ENCODE measurements at places on chromosomes 3 and 15. TPM values are rescaled to one million over a fixed set of nuclear protein-coding genes. Genes with fewer than 3 reads are reported as not detected.

The MUC4 gene
- total RNA-seq: not detected

The TBC1D2B gene
- total RNA-seq: 37.3 TPM

The RBP2 gene
- total RNA-seq: not detected

The GHSR gene
- total RNA-seq: not detected

The LDHAL6B gene
- total RNA-seq: not detected

The DMXL2 gene
- 10.5 TPM for total RNA-seq

The C2CD4B gene
- total RNA-seq: 0.42 TPM

The GPR15 gene
- not detected for total RNA-seq

The CPEB1 gene
- total RNA-seq: 2.9 TPM

The PIF1 gene
- 2.1 TPM for total RNA-seq

The ZNF80 gene
- not detected for total RNA-seq

The LMLN gene
- 10.4 TPM for total RNA-seq

The DAZL gene
- total RNA-seq: 0.07 TPM

The PODXL2 gene
- total RNA-seq: 7.1 TPM

The ISY1 gene
- total RNA-seq: 17.9 TPM

- no peak for DNase-seq
Measured at GRCh38 chr3:9986230-9986725, 363 bp downstream of the EMC3 start.

DNA sequence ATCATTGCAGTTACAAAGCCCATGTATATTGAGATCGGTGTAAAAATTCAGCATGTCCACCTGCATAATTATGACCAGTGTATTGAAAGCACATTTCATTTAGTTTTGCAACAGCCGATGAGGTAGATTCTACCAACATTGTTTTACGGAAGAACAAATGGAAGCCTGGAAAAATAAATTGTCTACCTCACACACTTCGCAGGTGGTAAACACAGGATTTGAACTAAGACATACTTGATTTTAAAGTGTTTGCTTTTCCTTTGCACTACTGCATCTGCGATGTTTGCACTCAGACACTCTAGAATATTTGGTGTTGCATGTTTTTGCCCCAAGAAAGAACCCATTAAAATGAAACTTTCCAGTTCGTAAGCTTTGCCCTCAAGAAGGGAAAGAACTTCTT, 148.4 kb downstream of the PGPEP1L start:
- DNase-seq: no peak

DNA sequence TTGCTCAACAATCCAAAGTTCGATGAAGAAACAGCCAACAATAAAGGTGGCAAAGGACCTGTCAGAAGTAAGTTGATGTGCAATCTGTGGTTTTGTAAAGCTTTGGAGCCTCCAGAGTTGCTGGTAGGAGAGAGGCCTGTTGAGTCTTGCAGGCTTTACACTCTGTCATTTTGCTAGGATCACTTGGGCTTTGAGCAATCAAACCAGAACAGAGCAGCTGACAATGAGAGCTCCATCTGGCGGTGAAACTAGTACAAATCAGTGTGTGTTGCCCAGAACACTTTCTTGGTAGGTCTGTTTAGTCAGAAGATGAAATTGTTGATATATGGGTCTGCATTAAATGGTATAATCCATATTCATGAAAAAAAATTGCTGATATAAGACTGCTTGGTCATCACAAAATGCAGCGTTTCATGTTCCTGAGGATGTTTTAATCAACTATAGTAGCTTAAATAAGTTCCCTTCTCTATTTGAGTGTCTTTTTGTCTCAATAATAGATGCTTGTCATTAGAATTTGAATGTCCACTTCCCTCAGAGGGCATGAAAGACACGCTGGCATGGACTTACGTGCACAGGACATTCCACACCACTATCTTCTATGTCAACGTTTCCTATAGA, 25.7 kb downstream of the TMOD2 start:
- peak; percentile 81 for DNase-seq

DNA sequence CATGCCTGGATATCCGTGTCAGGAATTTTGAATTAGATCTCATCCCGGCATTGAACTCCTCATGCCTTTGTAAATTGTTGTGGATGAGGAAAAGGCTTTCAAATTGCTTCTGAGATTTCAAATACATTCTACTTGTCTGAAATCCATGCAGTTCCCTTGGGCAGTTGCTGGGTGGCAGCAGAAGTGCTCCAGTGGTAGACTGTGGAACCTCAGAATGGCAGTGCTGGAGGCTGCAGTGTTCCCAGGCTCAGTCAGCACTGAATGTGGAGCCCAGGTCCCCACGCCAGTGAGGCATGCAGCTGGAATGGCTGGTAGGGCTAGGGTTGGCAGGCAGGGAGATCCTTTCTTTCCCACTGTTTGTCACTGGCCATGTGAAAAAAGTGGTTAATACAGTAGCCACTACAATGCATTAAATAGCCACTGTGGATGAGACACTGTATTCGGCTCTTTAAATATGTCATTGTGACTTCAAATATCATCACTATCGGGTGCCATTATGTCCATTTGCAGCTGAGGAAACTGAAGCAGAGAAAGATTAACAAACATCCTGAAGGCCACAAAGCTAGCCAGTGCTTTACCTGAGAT, 98.6 kb downstream of the TPRG1 start:
- no peak for DNase-seq

- no peak for DNase-seq
Measured at GRCh38 chr3:118778201-118778600, 256.4 kb downstream of the IGSF11 start.

- no peak for DNase-seq
Measured at GRCh38 chr15:70587896-70588567, 175.3 kb downstream of the UACA start.

DNA sequence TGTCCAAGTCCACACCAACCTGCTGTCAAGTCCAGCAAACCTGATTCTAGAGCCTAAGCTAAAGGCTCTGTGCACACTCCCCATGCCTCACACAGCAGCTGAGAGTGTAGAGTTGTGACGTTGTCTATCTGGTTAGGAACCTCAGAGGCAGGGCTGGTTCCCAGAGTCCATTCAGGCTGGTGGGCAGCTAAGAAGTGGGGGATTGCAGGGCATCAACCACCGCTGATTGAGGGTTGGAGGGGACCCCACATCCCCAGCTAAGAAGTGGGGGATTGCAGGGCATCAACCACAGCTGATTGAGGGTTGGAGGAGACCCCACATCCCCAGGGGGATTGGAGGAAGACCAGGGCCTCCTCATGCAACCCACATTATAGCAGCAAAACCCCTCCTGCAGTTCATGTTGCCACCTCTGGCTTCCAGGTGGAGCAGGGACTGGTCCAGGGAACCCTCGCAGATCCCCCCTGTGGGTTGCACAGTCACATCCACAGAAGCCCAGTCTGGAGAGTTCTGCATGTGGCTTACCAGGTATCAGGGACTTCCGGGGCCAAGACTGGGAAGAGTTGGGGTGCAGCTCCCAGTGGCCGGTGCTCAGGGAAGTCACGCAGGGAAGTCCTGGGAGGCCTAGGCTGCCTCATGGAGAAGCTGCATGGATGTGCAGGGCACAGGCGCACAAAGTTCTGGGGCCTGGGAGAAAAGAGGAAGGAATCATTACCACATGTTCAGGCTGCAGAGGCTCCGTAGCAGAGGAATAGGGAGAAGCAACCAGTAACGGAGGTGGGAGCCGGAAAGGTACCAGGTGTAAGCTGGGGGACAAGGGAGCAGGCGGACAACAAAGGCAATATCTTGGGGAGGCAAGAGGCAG, 71.4 kb upstream of the PCSK6 start:
- no peak for DNase-seq

DNA sequence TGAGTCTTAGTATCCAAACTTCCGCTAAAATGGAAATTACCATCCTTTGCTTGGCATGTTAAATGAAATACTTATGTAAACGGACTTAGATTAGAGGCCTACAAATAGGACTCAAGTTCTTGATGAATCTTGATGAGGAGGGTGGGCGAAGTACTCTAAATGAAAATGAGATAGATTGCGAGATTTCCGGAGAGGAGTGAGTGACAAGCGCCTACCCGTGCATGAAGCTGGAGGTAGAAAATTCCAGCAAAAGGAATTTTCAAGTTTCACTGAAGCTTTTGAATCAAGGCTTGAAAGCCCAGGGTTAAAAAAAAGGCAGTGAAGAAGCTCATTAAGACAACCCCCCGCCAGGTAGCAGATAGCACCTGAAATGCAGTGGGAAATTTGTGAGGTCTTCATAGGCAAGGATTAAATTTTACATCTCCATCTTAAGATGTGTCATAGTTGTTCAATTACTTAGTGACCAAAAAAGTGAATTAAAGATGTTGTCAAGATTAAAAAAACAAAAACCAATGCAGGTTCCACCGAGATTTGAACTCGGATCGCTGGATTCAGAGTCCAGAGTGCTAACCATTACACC, 655 bp upstream of the RAB11A start:
- no peak for DNase-seq

- DNase-seq: no peak
Measured at GRCh38 chr15:94255540-94255939, 24.2 kb downstream of the MCTP2 start.

- no peak for DNase-seq
Measured at GRCh38 chr15:68303134-68303533, 25.6 kb downstream of the FEM1B start.

DNA sequence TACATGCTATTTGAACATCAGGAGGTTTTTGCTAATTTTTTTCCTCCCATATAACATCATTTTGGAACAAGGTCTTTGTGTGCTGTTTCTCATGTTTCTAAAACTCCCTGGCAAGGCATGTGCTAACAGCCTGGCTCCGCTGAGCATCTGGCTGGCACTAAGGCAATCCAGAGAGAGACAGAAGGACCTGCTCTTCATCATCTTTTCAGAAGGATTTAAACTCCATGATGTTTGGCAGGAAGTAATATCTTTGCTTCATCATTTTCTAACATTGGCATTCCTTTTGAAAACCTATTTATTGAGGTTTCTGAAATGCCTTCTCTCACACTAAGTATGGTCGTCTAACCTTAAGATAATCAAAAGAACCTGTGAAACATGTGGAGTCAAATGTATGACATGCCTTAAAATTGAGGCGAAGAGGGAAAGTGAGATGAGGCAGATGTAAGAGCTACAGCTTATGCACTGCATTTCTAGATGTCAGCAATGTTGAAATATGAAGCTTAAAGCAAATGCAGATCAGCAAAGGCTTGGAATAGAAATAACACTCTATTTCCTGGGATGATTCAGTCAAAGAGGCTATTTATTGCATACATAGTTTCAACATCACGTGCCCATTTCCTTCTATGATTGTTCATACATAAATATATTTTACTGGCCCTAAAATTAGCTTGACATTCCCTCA, 592.0 kb downstream of the ZNF385D start:
- no peak for DNase-seq

GRCh38 chr3:52147804-52148203, 6.4 kb downstream of the POC1A start:
- DNase-seq: no peak

GRCh38 chr15:90126022-90126421, 23.8 kb upstream of the IDH2 start:
- DNase-seq: no peak

- no peak for DNase-seq
Measured at GRCh38 chr15:71547011-71547410, 263.3 kb upstream of the NR2E3 start.

DNA sequence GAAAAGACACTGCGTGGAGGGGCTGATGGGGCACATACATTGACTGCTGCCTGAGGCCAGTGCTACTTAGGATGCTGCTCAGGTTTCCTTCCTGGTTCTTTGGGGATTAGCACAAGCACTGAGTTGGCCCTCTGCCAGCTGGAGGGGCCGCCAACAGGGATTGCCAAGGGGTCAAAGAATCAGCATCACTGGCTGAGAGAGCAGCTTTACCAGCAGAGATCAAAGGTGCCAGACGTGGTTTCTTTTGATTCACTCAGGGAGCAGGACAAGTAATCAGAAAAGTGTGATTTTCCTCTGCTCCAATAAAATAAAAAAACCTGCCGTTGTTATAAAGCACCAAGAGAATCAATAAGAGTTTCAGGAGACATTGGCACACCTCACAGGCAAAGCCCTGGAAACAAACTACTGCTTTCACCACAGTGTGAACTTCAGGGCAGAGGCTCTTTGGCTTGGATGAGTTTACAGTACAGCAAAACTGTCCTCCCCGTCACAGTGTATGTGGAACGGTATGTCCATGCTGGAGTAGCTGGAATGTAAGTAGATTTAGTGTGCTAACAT, 45.8 kb upstream of the FSIP1 start:
- DNase-seq: no peak

DNA sequence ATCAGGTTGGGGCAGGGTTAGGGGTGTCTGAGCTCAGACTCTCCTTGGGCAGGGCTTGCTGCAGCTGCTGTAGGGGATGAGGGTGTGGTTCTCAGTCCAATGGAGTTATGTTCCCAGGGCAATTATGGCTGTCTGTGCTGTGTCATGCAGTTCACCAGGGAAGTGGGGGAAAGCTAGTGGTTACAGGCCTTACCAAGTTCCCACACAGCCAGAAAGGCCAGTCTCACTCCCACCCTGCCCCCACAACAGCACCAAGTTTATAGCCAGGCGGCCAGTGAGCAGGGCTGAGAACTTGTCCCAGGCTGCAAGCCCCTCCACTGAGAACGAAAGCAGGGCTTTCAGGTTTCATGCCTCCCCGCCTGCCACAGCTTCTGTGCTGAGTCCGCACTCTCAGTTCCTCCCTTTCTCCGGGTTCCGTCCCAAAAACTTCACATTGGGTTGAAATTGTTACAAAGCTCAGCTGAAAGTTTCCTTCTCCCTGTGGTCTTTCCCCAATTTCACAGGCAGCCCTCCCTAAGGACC, 19.6 kb upstream of the CPOX start:
- no peak for DNase-seq

DNA sequence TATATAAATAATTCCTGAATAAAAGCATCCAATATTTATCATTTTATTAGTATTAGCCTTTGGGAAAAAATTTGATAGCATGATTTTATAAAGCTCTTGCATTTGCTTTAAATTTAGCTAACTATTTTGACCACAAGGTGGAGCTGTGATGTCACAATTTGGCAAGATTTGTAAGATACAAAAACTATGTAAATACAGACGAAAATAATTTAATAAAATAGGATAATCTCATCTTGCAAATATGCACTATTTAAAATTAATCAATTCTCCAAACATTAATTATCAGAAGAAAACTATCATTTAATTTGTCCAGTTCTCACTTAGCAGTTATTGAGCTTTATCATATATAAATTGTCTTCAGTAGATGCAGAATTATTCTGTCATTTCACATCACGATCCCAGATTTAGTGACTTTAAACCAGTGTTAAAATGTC, 95.4 kb downstream of the PLOD2 start:
- DNase-seq: no peak

GRCh38 chr3:113573728-113574127, 41.4 kb downstream of the SIDT1 start:
- DNase-seq: no peak

GRCh38 chr15:64515196-64515595, 54.8 kb downstream of the ZNF609 start:
- DNase-seq: no peak

GRCh38 chr3:30299674-30300385, 306.6 kb upstream of the TGFBR2 start:
- no peak for DNase-seq

DNA sequence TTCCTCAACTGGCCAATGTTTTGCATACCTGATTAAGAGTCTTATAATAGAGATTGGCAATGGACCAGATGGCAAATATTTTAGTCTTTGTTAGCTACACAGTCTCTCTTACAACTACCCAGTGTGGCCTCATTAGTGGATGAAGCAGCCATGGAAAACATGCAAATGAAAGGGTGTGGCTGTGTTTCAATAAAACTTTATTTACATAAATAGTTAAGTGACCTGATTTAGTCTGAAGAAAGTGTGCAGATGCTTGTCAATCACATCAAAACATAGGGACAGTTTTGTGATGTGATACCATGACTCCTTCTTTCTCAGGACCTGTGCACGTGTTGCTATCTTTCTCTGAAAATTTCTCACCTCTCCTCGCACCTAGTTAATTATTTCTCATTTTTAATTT, 309.8 kb upstream of the GRM7 start:
- no peak for DNase-seq

GRCh38 chr3:160434071-160434470, 15.5 kb downstream of the TRIM59 start:
- DNase-seq: no peak

All from lower leg skin (tissue), 4 donors.